Mucosa of descending colon (tissue), 3 donors: ENCODE measurements at places on chromosomes 4 and X.

DNA sequence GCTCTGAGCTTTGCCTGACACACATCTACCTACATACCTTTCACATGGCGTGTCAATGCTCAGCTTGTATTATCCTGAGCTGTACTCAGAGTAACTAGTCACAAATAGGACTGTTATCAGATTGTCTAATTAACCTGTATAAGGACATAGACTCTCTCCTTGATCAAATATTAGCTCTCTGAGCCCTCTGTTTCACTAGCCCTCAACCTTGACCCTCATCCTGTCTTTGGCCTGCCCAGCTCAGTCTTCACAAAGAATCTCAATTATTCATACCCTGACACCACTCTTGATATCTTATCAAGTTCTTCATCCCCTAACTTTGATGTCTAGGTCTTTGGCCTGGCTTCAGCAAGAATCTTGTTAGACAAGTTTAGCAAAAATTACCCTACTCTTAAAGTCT is 320.7 kb upstream of the PCDH7 start:
- no peak for DNase-seq

- no peak for DNase-seq
Observed at GRCh38 chr4:61532336-61533000, 332.3 kb downstream of the ADGRL3 start.

DNA sequence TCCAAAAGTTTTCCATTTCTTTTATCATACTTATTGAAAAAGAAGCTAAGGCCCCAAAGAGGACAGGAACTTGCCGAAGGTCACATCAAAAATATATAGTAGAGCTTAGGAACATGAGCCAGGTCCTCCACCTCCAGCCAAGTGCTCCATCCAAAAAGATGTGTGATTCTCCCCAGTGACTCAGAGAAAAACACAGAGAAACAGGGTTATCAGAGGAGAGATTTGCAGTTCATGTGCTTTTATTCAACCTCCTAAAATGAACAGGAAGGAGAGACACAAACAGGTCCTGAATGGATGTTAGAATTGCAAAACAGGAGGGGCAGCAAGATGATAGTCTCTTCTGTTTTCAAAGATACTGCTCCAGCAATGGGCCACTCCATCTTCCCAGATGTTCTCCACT is 19.6 kb upstream of the FGF16 start:
- DNase-seq: no peak

DNA sequence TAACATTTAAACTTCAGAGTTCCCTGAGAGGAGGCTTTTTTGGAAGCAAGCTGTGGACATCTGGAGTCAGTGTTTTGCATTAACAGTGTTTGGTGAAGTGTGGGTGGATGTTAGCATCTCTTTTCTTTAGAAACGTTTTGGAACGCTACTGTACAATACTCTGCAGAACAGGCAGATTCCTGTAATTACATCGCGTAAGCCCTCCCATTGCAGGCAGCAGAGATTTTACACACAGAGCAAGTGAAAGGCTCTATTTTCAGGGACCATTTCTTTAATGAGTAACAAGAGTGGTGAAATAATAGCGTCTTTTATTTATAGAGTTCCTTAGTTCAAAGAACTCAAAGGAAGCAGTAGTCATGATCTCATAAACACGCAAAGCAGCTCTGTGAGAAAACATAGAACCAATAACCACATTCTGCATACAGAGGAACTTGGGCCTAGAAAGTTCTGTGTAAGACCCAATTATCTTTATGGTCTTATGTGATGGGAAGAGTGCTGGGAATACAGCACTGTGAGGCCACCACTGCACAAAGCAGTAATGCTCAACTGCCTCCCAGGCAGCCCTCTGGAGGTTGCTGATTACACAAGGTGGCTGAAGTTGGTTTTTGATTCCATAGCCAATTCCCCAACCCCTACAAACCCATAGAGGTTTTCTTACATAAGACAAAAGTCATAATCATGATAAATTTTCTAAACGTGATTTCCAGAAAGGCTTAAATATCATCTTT is 298.7 kb upstream of the EPHA5 start:
- DNase-seq: no peak

DNA sequence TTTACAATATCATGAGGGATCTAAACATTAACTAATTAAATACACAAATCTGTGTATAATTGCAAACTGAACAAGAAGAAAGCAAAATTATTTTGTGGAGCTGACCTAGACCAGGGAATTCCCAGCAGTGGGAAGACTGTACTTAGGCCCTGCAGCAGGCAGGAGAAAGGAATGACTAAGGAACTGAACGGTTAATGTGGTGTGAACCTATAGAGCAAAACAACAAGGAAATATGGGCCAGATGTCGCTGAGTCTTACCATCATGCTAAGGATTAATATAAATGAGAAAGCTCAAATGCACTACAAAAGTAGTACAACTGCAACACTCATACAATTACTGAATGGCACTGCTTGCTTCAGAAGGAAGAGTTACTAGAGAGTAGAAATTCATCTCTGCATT is 120.3 kb upstream of the ATXN3L start:
- no peak for DNase-seq

- no peak for DNase-seq
Observed at GRCh38 chr4:78610546-78611214, 59.1 kb downstream of the ANXA3 start.

DNA sequence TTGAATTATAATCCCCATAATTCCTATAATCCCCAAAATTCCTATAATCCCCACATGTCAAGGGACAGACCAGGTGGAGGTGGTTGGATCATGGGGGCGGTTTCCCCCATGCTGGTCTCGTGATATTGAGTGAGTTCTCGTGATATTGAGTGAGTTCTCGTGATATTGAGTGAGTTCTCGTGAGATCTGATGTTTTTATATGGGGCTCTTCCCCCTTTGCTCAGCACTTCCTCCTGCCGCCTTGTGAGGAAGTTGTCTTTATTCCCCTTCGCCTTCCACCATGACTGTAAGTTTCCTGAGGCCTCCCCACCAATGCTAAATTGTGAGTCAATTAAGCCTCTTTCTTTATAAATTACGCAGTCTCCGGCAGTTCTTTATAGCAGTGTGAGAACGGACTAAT is 36.6 kb upstream of the GPR78 start:
- DNase-seq: no peak

DNA sequence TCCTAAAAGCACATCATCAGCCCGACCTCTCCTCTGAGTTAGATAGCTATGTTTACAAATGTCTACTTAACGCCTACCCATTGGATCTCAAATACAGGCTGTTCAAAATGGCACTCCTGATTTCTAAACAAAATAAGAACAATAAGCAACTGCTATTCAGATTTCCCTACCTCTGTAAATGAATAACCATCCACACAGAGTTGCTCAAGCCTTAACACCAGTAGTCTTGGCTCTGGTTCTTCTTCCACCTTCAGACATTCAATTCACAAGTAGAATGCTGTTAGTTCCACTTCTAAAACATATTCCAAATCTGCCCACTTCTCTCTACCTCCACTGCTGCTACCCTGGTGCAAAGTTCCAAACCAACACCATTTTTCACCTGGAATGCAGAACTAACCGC is 27.1 kb upstream of the DCLK2 start:
- no peak for DNase-seq

DNA sequence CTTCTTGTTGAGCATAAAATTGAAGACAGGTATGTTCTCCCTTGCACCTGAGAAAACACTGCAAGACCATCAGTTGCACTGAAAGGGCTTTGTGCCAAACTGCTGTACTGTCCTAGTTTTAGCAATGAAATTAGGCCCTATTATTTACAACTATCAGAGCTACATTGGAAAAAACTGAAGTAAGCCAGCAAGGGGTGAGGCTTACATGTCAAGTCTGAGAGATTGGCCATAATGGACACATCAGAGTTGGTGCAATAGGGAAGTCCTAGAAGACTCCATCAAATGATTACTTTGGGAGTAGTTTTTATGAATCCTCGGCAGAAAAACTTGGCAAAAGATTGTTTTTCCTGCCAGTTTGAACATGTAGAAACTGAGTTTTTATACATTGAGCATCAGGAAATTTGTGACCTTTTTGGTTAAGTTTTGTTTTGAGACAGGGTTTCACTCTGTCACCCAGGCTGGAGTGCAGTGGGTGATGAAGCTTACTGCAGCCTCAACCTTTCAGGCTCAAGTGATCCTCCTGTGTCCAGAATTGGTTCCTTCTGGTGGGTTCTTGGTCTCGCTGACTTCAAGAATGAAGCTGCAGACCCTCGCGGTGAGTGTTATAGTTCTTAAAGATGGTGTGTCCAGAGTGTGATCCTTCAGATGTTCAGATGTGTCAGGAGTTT is 160.1 kb upstream of the BANK1 start:
- no peak for DNase-seq

- DNase-seq: no peak
Observed at GRCh38 chrX:22300130-22300529, 27.4 kb downstream of the CBLL2 start.

GRCh38 chr4:15729910-15730533 is 27.2 kb downstream of the BST1 start:
- no peak for DNase-seq

DNA sequence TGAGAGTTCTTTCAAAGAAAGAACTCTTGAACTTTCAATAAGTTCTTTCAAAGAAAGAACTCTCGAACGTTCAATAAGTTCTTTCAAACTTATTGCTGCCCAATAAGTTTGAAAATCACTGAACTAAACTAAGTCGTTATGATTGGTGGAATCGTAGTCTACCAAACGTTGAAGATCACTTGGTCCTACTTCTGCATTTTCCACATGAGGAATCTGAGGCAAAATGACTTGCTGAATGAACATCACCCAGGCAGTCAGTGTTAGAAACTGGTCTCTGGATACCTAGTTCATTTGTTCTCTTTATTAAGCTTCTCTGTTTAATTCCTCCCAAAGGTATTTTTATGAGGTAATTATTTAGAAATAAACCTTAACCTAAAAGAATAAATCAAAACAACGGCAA is 7.1 kb upstream of the CNOT6L start:
- DNase-seq: no peak

DNA sequence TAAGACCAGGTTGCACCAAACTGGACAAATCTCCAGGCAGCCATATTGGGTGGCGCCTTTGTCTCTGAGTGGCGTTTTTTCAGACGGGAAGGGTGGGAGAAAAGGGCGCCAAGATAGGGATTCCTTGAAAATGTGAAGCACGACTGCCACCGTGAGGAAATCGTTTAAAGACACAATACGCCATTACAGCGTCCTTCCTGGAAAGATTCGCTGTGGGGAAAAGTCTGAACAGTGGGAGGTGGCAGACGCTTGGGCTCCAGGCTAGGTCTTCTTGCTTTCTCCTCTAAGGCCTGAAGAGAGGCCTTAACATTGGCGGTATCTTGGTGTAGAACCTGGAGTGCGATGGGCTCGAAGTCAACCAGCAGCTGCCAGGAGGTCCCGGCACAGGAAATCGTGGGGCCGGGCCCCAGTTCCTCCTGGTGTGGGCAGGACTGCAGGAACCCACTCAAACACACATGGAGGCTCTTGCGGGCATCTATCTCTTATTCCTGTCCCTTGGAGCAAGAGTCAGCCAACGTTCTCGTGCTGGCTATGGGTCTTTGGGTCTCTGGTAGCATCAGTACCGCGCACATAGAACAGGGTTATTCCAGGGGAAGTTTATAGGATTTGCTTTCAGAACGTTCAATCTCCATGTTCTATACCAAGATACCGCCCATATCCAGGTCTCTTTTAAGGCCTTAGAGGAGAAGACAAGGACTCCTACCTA is 208.8 kb downstream of the OR13H1 start:
- no peak for DNase-seq

GRCh38 chr4:24968992-24969391 is 56.1 kb upstream of the CCDC149 start:
- no peak for DNase-seq

- DNase-seq: no peak
Observed at GRCh38 chrX:30779453-30780030, 109.5 kb downstream of the TAB3 start.

DNA sequence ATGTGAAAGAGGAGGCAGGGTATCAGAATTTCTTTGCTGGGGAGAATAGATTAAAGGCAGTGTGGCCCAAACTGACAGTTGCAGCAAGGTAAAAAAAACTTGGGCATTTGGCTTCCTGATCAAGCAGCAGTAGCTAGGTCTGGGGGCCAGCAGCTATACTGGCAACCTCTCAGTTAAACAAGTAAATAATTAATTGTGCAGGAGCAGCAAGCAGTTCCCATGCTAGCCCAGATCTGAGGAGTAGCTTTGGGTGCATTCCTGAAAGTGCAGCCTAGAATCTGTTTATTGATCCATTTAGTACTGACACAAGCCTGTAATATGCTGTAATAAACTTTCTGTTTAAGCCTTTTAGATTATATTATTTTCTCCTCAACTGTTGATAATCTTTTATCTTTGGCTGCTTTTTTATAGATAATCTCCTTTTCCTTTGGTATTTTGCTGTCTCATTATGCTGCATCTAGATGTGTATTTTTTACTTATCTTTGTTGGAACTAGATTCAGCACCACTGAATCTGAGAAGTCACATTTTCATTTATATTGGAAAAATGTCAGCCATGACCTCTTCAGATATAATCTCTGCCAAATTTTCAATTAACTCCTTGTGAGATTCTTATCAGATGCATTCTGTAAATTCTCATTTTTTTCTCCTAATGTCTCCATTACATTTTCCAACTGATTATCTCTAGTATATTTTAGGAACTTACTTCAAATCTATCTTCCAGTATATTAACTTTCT is 276.3 kb downstream of the STPG2 start:
- DNase-seq: no peak

DNA sequence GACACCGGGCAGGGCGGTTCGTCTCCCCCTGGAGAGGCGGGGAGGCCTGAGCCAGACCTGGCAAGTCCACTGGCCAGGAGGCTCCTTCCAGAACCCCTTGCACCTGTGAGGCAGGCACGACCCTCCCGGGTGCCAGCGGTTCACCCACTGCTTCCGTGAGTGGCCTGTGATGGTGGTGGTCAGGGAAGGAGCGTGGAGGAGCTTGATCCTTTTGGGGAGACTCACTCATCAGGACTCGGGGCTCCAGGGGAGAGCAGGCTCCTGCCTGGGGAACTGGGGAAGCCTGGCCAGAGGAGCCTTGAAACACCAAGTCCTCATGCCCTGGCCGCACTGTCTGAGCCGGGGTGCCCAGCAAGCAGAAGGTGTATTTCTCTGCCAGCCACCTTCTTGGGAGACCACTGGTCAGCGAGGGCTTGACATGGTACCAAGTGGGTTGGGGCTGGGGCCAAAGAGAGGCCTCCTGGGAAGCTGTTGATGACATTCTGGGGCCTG is 860 bp downstream of the FAM50A start:
- no peak for DNase-seq

- DNase-seq: no peak
Observed at GRCh38 chrX:129732857-129733256, 5.9 kb upstream of the XPNPEP2 start.

DNA sequence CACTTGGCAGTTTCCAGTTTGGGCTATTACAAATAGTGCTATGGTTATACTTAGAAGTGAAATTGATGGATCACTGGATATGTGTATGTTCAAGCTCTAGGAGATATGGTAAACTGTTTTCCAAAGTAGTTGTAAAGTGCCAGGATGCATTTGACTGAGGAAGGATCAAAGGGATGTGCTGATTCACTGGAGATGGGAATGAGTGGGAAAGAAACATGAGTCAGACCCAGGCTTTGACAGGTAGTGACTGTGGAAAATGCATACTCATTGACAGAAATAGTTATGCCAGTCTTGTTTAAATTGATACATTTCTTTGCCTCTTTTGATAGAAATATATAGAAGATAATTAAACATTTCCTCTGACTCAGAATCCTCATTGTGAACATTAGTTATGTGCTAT is 77.9 kb downstream of the CEP135 start:
- DNase-seq: no peak

GRCh38 chrX:350534-351323 is 32.1 kb upstream of the GTPBP6 start:
- no peak for DNase-seq

- DNase-seq: no peak
Observed at GRCh38 chr4:44651425-44651824, at the start of gene YIPF7. TSS of gene YIPF7 (minus strand) at chr4:44651625. CDS start at chr4:44650100, 1,525 bp downstream.
